Activated T-cell treated with anti-CD3 and anti-CD28 coated beads, Interleukin-2, amount 50 U/mL, for 72 hours (primary cell): ENCODE measurements at places on chromosomes 4 and X. TPM values are rescaled to one million over a fixed set of nuclear protein-coding genes. Genes with fewer than 3 reads are reported as not detected.

Gene WAS
- 83.9 TPM for total RNA-seq

Gene CXXC4
- total RNA-seq = not detected

Gene CAMK2D
- total RNA-seq = 85.0 TPM

Gene LIMCH1
- total RNA-seq = not detected

Gene RPA4
- total RNA-seq = 0.86 TPM

Gene SRPX
- total RNA-seq = not detected

Gene KCNE5
- total RNA-seq = 0.16 TPM
